ENCODE measurements at places on chromosomes 6 and 20.

DNA sequence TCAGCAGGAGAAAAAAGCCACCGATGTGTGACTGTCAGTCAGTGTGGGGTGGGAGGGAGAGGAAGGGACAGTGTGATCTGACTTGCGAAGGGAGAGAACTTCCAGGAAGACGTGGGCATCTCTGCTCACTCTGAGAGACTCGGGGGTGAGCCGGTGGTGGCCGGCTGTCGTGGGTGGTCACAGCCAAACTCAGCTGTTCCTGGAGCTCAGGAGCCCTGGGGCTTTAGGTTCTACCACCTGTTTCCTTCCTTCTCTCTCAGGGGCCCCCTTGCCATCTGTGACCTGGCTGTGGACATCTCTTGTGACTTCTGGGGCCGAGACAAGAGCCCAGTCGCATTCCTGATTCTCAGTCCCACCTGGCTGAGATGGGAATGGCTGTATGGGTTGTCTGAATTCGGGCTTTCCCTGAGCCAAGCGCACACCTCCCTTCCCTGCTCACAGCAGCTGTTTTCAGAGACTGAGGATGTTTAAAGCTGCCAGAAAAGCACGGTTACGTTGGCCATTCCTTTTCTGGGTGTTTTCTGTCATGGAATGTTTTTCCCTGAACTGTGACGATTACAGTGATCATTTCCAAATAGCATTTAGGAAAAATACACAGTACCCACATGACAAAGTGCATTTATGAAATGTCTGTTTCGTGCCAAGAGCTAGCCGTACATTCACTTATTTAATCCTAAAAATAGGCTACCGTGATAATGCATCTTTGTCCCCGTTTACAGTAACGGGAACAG is 36.5 kb downstream of the SYNJ2 start:
- no peak for DNase-seq

- DNase-seq = no peak
These were observed 23.3 kb upstream of the BCAS1 start for GRCh38 chr20:54093423-54094267.

GRCh38 chr20:52432740-52433139 is 241.2 kb upstream of the ZFP64 start:
- no peak for DNase-seq

- DNase-seq = no peak
These were observed 14.8 kb downstream of the MDFI start for GRCh38 chr6:41652866-41653652.

DNA sequence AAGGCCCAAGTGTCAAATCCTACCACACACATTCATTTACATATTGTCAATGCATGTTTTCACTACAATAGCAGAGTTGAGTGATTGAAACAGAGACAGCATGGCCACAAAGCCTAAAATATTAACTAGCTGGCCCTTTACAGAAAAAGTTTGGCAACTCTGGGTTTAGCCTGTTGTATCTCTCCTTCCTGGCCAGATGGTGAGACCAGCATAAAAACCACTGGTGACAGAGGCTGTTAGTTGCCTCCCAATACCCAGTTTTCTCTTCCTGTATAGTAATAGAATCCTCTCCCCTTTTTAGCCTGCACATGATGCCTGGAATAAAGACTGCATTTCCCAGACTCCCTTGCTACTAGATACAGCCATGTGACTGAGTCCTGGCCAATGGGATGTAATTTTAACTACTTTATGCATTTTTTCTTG is 100.0 kb upstream of the TAB2 start:
- no peak for DNase-seq

GRCh38 chr20:40241596-40242343 is 447.3 kb downstream of the MAFB start:
- DNase-seq = no peak

GRCh38 chr20:10423735-10424134 is 10.3 kb downstream of the MKKS start:
- DNase-seq = no peak

DNA sequence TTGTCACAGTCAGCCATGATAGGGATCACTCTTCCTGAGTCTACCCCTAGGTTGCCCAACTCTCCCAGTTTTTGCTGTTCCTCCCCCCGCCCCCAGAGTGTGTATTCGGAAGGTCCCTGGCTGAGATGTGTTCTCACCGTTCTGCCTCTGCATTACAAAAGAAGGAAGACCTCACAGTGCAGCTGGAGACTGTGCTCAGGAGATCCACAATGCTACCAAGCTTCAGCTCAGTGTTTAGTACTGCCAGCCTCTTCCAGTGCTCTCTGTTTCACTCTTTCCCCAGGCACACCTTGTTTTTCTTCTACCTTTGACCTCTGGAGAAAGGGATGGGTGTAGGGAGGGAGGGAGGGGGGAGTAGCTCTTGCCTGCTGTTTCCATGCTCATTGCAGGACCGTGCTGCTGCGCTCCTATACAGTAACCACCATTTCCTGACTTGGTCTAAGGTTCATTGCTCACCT is 13.4 kb upstream of the MOCS1 start:
- DNase-seq = no peak

DNA sequence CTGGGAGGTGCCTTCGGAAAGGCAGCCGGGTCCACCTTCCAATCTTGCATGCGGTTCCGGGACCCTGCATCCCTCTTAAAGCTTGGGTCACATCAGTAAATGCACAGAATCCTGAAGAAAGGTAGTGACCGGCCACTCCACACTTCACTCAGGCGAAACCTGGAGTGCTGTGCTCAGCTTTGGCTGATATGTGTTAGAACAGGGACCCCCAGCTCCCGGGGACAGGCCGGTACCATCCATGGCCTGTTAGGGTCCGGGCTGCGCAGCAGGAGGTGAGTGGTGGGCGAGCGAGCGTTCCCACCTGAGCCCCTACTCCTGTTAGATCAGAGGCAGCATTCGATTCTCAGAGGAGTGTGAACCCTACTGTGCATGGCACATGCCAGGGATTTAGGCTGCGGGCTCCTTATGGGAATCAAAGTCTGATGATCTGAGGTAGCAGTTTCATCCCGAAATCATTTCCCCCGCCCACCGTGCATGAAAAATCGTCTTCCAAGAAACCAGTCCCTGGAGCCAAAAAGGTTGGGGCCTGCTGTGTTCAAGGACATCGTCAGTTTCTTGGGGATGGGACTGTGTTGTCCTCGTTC is 143.0 kb downstream of the ERMARD start:
- no peak for DNase-seq
